Urothelium cell line (cell line): ENCODE measurements at places on chromosomes 7 and 10.

- DNase-seq, result no peak
These were observed 69.0 kb upstream of the LRRC18 start for GRCh38 chr10:49008505-49009198.

GRCh38 chr10:80596391-80597257, 58.9 kb downstream of the SH2D4B start:
- DNase-seq, result peak; percentile 58

DNA sequence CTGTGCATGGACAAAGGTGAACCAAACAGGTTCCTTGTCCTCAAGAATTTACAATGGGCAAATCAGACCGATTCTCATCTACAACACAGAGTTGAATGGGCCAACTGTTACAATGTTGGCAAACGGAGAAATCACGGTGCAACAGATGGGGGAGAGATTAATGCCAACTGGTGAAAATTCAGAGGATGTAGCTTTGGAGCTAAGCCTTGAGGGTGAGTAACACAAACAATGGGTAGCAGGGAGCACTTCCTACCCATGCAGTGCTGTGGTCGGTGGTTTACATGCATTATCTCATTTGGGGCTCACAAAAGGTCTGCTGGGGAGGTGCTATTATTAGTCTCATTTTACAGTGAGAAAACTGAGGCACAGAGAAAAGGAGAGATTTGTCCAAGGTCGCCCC, 902 bp upstream of the NFE2L3 start:
- no peak for DNase-seq

DNA sequence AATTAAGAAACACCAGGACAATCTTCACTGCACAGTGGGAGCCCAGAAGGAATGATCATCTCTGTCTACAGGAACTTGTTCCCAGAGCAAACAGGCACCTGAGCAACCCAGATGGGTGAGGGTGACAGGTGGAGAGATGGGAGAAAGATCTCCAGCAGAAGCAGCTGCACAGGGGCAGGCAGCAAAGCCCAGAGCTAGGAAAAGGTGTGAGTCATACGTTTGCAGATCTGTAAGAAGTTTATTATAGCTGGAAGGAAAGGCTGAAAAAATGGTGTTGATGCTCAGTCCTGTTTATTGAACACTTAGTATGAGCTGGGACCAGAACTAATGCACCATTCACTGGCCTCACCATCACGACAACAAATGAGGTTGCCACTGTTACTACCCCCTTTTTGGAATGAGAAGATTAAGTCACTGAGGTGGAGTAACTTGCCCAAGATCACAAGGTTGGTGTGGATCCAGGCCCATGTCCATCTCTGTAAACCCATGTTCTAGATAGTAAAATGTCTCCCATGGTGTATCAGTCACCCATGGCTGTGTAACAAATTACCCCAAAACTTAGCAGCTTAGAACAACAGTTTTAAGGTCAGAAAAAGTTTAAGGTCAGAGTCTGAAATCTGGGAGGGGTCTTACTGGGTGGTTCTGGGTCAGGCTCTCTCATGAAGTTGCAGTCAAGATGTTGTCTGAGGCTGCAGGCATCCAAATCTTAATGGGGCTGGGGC, 506.9 kb downstream of the RPS24 start:
- no peak for DNase-seq

DNA sequence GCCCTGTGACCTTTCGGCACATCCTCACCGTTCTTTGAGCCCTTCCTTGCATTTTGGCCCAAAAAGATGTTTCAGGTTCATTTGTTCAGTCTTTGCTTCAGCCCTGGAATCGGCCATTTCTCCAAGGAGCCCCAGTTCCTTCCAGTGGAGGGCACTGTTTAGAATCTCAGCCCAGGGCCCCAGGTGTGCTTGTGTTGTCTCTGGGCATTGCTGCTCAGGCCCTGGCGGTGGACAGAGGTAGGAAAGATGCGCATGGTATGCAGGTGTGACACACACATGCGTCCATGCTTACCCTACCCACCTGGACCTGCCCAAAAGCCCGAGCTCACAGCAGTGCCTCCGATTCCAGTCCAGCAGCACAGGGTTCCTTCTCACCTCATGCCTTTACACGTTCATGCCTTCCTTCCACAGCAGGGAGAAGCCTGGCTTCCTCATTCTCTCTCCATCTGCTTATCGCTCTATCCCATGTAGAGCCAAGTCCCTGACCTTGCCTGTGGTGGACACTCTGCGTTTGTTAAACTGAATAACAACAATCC, 70.6 kb downstream of the LHPP start:
- DNase-seq, result no peak

- DNase-seq, result peak; percentile 25
These were observed 3.4 kb upstream of the NRG3 start for GRCh38 chr10:81871558-81871957.

DNA sequence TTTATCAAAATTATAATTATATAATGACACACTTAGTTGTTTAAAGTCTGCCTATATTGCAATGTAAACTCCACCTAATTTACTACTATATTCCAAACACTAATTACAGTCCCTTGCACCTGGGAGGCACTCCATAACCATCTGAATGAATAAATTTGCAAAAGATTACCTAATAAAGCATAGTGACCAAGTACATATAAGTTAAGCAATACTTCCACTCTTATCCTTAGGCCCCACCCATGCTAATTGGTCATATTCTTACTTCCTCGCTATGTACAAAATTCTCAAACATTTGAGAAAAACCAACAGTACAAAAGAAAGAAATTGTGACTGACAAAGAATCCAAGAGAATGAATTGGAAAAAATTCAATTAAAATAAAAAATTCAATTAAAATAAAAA, 65.3 kb downstream of the ZFAND4 start:
- DNase-seq, result no peak

DNA sequence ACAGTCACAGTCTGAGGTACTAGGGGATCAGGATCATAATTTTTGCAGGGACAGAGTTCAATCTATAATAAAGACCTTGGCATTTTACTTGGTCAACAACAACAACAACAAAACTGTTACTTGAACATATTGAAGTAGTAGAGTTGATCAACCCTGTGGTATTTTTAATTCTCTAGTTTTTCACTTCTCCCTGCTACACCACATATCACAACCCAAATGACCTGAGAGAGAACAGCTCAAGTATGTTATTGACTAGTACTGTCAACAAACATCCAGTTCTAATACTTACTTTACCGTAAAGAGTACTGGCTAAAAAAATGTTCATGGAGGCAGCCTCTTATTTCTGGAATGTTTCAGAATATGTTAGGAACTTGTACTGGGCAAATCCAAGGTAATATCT, 90.5 kb upstream of the FAM3C start:
- DNase-seq, result no peak
